ENCODE measurements at places on chromosomes 7 and 10.
A peak's percentile ranks its signal among the peaks of the same experiment; 100 is the strongest.

DNA sequence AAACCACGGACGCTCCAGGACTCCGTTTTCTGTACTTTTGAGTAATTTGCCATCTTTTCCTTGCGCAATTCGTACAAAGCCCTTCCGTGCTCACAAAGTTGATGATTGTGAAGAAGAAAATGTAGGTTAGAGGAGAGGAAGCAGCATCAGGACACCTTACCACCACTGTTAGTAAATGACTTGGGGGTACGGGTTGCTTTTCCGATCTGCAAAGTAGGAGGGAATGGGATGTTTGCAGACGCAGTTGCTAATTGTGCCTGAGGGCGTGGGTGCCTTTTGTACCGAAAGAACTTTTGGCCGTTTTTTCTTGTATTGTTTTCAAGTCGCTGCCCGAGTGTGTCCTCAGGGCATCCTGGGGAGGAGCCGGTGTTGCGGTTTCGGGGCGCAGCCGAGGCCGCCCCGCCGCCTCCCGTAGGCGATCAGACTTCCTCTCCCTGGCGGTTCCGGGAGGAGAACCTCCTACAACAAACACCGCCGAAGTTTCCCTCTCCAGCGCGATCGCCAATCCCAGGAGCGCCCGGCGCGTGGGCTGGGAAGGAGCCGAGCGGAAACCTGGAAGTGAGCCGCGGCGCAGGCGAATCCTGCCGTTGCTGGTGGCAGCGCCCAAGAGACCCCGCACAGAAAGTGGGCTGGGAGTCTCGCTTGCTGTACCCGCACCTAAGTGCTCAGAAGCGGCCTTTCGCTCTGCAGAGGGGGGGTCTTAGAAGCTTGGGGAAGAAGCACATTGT lies 1.0 kb downstream of the PRR15 start:
- no peak for DNase-seq

DNA sequence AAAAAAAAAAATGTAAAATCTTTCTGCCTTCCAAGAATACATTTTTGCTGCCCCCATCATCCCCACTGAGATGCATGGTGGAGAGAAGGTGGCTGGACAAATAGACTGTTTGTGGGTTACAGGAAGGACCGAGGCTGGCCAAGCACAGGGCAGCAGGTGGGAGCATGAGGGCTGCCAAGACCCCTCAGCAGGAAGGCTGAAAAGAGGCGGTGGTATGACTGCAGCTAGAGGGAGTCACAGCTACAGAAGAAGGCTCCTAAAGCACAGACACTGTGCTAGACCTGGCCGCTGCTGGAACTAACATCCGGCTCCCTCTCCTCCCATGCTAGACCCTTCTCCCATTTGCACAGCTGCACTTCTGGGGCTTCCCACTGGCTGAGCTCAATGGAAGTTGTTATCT lies 289.6 kb downstream of the TCERG1L start:
- DNase-seq, result no peak

DNA sequence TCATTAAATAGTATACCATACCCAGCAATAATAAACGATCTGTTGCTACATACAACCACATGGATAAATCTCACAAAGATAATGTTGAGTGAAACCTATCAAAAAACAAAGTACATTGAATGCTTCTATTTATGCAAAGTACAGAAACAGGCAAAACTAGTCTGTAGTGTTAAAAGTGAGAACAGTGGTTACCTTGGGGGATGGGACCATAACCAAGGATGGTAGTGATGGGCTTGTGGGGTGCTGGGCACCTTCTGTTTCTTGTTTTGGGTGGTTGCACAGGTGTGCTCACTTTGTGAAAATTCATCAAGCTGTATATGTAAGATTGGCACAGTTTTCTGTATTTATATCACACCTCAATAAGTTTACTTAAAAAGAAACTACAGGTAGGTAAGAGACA lies 105.7 kb downstream of the ATE1 start:
- no peak for DNase-seq

GRCh38 chr10:51733057-51733456 lies 33.7 kb upstream of the CSTF2T start:
- DNase-seq, result no peak

- DNase-seq, result no peak
These were observed 137.2 kb upstream of the GPR22 start for GRCh38 chr7:107332488-107333269.

- no peak for DNase-seq
These were observed 103.8 kb downstream of the CPEB3 start for GRCh38 chr10:92187101-92187500.

- no peak for DNase-seq
These were observed 300.9 kb upstream of the NPSR1 start for GRCh38 chr7:34357068-34357467.

- no peak for DNase-seq
These were observed 10.7 kb upstream of the SPOCK2 start for GRCh38 chr10:72098836-72099599.

GRCh38 chr10:21172930-21173801 lies 276.1 kb upstream of the NEBL start:
- no peak for DNase-seq

- DNase-seq, result no peak
These were observed 373.1 kb downstream of the THSD7A start for GRCh38 chr7:11458736-11459483.

- DNase-seq, result no peak
These were observed 370.8 kb downstream of the GRID1 start for GRCh38 chr10:85995791-85996190.

DNA sequence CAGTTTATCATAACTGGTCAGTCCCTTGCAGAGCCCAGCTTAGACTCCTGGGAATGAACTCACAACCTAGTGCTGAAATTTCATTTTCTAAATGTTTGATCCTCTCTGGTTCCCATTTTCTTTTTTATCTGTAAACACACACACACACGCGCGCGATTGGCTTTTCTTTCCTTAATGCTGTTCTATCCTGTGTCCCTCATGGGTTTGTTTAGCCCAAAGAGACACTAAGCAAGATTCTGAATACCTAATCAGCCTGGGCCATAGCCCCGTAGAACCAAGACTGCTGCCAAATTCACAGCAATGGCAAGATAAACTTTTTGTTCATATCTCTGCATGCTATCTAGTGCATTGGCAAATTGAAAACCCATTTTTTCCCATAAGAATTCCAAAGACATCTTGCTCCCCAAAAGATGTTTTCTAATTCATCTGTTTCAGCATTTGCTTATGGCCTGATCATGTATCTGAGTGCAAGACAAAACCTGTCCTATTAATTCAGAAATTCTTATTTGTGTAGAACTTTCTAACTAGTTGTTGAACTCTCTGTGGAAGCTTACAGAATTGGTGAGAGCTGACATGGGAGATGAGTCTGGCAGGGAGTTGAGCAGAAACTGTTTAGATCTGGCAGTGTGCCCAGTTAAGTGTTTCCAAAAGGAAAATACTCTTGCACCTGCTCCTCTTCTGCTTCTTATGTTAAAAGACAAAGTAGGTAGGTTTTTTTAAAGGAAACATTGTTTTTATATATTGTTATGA lies 1.8 kb upstream of the IFIT1 start:
- no peak for DNase-seq

GRCh38 chr7:137462074-137462715 lies 118.7 kb upstream of the PTN start:
- no peak for DNase-seq

DNA sequence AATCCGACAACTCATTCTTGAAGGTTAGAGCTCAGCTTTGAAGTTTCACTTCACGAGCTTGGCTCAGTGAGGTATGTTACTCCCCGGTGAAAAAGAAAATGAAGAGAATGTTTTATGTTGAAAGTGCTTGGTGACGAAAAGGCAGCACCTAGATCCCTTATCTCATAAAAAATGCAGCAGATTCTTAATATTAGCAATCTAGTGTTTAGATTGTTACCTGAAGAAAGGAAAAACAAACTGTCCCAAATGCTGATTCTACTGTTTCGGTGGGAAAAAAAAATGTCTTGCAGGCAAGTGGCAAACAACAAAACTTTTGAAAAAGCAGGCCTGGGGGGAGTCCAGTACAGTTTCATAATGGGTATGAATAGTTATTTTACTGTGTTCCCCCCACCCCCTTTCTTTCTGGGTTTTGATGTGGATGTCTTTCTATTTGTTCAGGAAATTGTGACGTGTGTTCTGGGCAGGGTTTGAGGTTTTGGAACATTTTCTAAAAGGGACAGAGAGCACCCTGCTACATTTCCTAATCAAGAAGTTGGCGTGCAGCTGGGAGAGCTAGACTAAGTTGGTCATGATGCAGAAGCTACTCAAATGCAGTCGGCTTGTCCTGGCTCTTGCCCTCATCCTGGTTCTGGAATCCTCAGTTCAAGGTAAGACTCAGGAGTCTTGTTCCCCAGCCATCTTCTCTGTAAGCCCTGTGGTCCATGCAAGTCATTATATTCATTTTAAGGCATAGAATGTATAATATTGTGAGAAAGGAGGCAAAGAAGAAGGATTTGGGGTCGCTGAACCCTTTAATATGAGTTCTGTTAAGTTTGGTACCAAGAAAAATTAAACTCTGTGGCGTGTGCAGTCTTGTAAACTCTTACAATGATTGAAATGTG lies at the start of gene SRGN:
TSS of gene SRGN (plus strand) at position 514 of the 881 bp plus-strand sequence. CDS start at position 569, 55 bp downstream.
- peak; percentile 64 for DNase-seq

Data from effector memory CD4-positive, alpha-beta T cell (primary cell).